CD4-positive, alpha-beta T cell treated with Interleukin-17A for 1 hour (primary cell): ENCODE measurements at places on chromosomes 7 and 10.

DNA sequence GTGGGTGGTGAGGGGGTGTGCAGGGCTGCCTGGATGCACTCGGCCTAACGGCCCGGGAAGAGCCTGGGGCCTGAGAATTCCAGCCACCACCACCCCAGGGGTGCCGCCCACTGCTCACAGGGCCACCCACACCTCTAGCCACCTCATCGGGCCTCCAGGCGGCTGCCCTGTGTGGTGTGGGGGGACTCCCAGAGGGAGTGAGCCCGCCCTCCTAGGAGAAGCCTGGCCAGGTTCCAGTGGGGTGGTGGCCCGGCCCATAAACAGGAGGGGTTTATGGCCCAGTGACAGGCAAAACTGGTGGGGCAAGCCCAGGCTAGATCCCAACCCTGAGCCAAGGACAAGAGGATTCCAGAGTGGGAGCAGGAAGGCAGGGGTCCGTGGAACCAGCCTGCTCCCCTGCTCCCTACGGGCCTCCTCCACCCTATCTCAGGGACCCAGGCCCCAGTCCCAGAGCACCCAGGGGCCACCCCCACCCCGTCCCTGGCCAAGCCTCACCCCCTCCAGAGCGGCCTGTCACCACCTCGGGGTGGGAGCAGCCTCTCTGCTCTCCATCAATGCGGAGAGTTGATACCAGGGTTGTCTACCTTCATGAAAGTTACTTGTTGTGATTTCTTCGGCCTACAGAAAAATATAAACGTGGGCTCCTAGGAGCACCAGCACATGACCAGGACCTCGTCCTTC, 20.2 kb upstream of the PDGFA start:
- DNase-seq: no peak

DNA sequence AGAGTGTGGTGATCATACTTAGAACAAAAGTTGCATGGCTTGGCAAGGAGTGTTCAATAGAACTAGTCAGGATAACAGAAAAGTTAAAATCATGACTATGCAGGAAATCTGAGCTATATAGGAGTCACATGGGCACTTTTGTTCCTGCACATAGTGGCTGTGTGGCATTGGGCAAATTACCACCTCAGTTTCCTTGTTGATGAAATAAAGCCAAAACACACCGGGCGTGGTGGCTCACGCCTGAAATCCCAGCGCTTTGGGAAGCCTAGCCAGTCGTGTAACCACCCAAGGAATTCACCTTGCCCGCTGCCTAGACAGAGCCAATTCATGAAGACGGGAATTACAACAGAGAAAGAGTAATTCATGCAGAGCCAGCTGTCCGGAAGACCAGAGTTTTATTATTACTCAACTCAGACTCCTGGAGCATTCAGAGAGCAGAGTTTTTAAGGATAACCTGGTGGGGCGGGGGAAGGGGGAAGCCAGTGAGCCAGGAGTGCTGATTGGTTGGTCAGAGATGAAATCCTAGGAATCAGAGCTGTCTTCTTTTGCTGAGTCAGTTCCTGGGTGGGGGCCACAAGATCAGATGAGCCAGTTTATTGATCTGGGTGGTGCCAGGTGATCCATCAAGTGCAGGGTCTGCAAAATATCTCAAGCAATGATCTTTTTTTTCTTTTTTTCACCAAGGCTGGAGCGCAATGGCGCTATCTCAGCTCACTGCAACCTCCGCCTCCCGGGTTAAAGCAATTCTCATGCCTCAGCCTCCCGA, 6.4 kb upstream of the MKRN1 start:
- no peak for DNase-seq

DNA sequence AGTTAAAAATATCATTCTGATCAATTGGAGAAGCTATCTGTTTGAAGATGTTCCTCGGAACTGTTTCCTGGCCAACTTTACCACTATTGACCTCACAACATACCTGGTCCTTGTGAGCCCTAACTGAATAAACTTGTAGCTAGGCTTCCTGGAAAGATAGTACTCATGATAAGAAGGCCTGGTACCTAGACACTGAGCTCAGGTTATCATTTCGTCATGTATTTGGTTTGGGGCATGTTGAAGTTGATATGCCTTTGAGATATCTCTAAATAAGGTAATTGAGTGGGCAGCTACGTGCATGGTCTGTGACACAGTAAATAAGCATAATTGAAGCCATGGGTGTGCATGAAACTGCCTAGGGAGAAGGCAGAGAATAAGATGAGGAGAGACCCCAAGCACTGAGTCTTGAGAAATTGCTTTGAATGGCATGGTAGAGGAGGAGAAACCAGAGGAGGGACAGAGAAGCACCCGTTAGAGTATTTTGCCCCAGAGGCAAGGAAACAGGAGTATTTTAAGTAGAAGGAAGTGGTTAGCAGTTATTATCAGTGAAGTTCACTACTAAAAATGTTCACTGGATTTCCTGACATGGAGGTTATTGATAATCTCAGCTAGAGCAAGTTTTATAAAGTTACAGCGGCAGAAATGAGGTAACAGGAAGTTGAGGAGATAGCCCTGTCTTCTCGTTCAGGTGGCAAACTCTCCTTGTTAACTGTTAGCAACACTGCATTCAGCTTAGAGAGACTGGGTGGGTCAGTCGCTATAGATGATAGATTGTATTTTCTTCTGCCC, 55.6 kb downstream of the CC2D2B start:
- DNase-seq: peak; percentile 3

DNA sequence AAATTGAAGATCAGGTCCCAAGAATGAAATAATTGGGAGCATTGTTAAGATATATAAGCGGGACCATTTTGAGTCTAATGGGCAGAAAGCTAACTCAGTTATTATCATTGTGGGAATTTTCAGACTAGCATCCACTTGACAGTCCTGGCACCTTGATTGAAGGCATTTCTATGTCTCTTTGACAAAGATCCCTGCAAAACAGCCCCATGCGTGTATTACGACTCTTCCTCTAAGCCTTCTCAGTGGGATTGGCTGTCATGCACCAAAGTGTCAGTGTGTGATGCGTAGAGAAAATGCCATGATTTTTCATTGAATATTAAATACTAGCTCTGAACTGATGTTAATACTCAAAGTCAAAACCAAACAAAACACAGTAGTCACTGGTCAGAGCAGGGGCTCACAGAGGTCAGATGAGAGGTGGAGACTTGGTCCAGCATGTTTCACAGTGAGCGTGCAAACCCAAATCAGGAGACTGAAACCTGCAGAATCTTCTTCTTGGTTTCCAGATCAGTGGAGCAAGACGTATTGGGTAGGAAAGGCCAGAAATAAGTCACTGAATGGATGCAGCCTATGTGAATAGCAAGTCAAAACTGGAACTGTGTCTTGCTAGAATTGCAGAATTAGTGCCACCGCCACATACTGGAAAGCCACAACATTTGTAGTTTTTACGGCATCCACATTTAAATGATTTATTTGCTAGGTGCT, 303.6 kb upstream of the AKR1E2 start:
- no peak for DNase-seq
